ENCODE measurements at places on chromosomes 3 and 15.

- no peak for DNase-seq
These were observed 208.2 kb upstream of the CTDSPL start for GRCh38 chr3:37653466-37653865.

DNA sequence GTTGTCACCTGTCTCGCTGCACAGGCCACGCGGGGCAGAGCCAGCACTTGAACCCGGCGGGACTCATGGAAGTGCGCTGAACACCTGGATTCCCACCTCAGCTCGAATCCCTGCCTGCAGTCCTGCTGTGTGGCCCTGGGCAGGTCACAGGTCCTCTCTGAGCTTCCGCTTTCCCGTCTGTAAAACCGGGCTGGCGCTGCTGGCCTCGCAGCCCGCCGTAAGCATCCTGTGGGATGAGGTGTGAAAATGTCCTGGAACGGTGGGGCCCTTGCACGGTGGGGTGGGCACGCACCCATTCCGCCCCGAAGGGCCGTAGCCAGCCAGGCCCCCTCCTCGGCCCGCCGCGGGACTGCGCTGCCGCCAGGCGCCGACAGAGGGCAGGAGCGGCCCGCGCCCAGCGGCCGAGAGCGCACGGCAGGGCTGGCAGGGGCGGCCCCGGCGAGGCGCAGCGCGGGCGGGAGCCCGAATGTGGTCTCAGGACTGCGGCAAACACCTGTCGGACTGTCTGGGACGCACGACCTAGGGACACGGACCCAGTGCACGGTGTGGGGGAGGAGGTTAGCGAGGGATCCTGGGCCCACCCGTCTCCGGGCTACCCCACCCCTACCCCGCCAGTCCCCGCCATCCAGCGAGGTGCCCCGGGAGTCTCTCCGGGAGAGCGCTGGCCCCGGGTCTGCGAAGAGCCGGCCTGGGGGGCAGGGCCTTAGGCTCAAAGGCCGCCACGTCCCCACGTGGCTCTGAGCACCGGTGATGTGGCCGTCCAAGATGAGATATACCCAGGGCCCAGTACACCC lies 40.4 kb downstream of the DNAJB8 start:
- DNase-seq = no peak

- peak; percentile 31 for DNase-seq
These were observed 277.3 kb upstream of the TLE3 start for GRCh38 chr15:70375006-70375431.

GRCh38 chr15:58582160-58582559 lies 150.4 kb downstream of the LIPC start:
- DNase-seq = no peak

- no peak for DNase-seq
These were observed 72.5 kb downstream of the UMPS start for GRCh38 chr3:124802702-124803101.

DNA sequence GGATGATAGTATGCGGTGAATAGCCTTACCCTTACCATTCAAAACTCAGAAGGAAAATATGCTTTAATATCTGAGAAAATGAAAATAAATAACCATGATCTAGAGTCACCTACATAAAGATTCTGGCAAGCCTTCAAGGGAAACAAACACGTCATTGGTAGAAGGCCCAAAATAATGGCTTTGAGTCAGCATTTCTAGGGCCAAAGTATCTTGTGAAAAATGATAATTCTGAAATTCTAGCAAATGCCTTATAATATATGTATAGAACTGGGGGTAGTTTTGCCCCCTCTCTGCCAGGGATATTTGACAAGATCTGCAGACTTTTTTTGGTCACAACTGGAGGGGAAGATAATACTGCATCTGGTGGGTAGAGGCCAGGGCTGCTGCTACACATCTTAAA lies 15.4 kb downstream of the PLSCR1 start:
- no peak for DNase-seq

GRCh38 chr3:16332904-16333426 lies 68.0 kb downstream of the OXNAD1 start:
- no peak for DNase-seq

GRCh38 chr15:60076045-60076444 lies 71.9 kb downstream of the FOXB1 start:
- no peak for DNase-seq

- DNase-seq = no peak
These were observed 37.0 kb downstream of the MINDY4B start for GRCh38 chr3:150868282-150868681.

DNA sequence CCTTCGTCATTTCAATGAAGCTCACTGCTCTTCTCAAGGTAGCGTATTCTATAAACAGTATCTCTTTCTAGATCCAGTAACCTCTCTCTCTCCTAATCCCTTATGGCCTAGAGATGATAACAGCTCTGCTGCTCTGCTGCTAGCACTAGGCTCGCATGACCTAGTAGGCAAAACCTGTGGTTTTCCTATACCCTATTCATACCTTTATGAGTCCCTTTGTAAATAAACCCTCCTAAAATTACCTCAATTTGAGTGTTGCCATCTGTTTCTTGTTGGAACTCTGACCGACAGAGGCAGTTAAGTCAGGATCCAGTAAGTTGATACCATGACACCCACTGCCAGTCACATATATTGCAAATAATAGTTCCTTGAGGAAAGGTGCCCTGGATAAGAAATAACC lies 7.3 kb downstream of the CCDC14 start:
- no peak for DNase-seq

DNA sequence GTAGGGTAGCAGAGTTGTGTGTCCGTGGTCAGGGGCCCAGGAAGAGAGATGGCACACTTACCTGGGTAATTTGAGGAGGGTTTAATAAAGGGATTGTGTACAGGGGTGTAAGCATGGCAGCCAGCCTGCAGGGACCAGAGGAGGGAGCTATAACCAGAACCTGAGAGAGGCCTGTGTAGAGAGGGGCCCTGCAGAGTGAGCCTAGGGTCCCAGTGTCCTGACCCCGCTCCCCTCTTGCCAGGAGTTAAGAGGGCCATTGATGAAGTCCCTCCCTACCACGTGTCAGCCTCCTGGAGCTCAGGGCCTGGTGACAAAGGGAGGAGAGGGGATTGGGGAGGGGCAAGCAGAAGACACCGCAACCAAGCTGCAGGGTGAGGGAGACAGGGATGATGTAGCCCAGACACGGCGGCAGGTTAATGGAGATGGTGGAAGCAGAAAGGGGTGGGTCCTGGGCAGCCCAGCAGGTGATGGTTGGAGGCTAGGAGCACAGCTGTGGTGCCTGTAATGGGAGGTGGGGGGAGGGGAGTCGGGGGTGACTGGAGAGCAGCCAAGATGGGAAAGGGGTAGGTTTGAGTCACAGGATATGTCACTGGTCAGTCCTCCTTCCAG lies 165.4 kb upstream of the TOPAZ1 start:
- DNase-seq = no peak

- no peak for DNase-seq
These were observed 973.4 kb downstream of the ROBO1 start for GRCh38 chr3:78794431-78794830.

GRCh38 chr3:10292505-10293419 lies at the start of gene GHRL:
Gene GHRL (minus strand): TSS chr3:10292947. CDS start chr3:10290180, 2,767 bp downstream.
- peak; percentile 84 for DNase-seq

GRCh38 chr3:69500604-69501003 lies 114.7 kb upstream of the FRMD4B start:
- DNase-seq = no peak

- DNase-seq = no peak
These were observed 258.6 kb downstream of the TIGIT start for GRCh38 chr3:114552527-114552812.

- DNase-seq = no peak
These were observed 478.7 kb upstream of the WNT5A start for GRCh38 chr3:55965776-55966175.

DNA sequence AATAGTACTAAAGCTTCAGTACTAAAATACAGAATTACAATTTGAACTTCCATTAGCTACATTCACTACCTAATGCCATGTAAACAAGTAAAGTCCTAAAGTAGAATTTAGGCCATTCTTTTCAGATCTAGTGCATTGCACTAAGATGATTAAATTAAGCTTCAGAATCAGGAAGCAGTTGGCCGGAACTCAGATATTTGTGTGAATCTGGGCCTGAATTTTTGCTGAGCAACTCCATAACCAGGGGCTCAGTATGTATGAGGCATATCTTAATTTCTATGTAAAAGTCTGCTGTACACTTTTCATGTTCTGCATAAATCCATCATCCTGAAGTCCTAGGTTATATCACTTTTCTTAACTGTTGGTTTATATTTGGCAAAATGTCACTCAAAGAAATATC lies 246.4 kb downstream of the RBMS3 start:
- DNase-seq = no peak

DNA sequence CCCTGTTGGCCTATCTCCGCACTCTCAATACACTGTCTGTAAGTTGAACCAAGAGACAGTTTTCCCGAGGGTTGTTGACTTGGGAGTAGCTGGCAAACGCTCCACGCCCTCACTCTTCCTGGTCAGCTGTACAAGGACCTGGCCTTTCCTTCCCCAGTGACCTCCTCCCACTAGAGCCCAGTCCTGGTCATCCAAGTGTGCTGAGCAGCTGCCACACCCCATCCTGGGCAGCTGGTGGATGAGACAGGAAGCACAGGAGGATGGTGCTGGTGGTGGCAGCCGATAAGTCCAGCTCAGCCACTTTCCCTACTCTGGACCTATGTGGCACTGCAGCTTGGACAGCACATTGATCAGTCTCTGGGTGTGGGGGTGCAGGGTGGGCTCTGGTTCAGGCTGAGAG lies 19.8 kb downstream of the PFKFB4 start:
- DNase-seq = no peak

All from CMK (cell line).